ENCODE measurements at places on chromosomes 16 and 17.

GRCh38 chr16:64997121-64997520 lies 124.7 kb downstream of the CDH11 start:
- DNase-seq, result no peak

GRCh38 chr16:59993101-59993500 lies 1259.0 kb upstream of the GOT2 start:
- DNase-seq, result no peak

DNA sequence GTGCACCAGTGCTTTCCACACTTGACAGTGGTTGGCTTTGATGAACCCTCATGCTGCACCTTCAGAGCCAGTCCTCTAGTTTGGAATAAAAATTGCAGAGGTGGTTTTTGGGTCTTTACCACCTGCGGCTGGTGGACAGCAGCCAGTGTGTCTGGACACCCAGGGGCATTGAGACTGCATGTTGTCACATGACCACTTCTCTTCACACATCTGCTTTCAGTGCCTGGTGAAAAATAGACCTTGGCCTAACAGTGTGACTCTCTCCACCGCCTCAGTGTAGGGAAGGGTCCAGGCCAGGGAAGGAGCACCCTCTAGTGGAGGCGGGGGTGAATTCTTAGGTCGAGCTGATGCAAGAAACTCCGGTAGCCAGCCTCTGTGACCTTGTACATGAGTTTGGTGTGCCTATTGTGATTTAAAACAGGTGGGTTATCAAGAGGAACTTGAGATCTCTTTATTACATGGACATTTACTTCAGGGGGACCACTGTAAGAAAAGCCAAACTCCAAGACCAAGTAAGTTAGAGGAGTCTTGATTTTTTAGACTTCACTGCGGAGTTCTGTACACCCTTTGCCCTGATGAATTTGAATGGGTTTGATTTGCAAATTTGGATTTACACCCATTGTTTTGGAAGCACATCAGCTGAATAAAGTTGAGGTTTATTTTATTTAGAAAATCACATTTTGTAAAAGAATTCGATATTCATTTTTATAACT lies 17.9 kb downstream of the GOSR2 start:
- DNase-seq, result peak; percentile 39

DNA sequence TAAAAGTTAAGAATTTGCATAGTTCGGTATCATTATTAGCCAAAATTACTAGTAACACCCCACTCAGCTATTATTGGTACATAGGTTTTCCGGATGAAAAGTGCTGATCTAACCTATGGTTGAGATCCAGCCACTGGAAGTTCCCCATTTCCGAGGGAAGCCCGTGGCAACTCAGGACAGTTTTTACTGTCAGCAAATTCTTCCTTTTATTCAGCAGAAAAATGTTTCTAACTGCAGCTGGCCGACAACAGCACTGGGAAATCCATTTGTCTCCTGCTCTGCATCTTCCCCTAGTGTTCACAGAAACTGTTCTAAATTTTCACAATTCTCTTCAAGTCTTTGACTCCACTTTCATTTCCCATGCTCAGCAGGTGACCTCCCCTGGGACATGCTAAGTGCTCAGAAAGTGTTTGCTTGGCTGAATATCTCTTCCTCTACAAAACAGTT lies 15.5 kb upstream of the MMD start:
- DNase-seq, result peak; percentile 82

- DNase-seq, result no peak
These were observed 47.1 kb upstream of the YPEL2 start for GRCh38 chr17:59284317-59284716.

DNA sequence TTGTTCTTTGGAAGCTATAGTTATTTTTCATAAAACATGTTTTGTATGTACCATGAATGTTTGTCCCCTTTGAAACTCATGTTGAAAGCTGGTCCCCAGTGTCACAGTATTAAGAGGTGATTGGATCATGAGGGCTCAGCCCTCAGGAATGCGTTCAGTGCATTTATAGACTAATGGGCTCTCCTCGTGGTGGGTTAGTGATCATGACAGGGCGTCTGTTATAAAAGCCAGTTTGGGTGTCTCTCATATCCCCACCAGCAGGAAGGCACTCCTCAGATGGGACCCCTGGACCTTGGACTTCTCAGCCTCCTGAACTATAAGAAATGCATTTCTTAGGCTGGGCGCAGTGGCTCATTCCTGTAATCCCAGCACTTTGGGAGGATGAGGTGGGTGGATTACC lies 10.4 kb downstream of the BANP start:
- DNase-seq, result no peak

DNA sequence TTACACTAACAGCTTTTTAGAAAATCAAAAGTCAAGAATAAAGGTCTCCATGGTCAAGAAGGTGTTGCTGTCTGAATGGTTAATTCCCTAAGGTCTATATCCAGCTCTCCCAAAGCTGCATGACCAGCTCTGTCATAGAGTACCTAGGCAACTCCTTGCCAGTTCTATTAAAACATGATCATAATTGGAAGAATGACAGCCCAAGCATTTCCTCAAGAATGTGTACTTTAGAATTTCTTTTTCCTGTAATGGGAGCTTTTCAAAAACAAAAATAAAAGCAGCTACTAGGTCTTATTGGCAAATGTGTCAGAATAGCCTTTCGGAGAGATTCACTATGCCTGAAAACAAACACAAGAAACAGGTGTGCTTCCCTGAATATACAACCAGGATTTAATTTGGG lies 7.9 kb downstream of the SPOP start:
- DNase-seq, result no peak

GRCh38 chr17:59002848-59003247 lies 103.8 kb downstream of the TRIM37 start:
- no peak for DNase-seq

- DNase-seq, result no peak
These were observed 14.7 kb downstream of the OSBPL7 start for GRCh38 chr17:47806913-47807255.

GRCh38 chr17:64491994-64492393 lies 4.9 kb downstream of the POLG2 start:
- DNase-seq, result no peak

DNA sequence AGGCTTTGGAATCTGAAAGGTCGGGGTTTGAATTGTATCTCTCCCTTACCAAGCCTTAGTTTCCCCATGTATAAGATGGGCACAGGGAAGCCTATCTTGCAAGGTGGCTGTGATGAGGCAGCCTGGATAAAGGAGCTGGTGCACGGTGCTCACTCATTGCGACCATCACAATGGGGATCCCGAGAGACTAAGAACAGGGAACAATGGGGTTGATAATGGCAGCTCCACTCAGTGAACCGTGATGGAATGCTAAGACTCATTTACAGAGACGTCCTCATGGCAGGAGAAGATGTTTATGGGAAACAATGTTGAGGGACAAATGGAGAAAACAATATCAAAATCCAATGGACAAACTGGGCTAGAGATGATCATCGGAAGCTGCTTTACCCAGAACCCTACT lies 81.8 kb downstream of the SPACA3 start:
- DNase-seq, result no peak

GRCh38 chr17:77884967-77885641 lies 73.4 kb upstream of the TNRC6C start:
- no peak for DNase-seq

DNA sequence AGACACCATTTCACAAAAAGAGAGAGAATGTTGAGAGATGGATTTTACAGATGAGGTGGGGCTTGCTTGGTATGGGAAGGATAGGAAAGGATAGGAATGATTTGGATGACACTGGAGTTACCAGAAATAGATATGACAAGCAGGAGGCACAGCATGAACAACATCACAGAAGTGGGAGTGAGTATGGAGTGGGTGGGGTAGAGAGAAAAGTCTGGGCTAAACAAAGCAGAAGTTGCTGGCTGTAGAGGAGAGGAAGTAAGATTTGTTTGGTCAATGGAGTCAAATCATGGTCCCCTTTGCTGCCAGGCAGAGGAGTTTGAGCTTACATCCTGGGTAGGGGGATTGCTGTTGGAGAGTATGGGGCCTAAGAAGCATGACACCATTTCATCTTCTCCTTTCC lies 101.7 kb downstream of the VAT1L start:
- no peak for DNase-seq

- DNase-seq, result no peak
These were observed 3.3 kb downstream of the DDX5 start for GRCh38 chr17:64502809-64503208.

- DNase-seq, result no peak
These were observed at the start of gene CAMKK1 for GRCh38 chr17:3893003-3893719. CAMKK1 (minus strand) TSS chr17:3893053; CDS start chr17:3885687, 7,366 bp downstream.
